ENCODE measurements at places on chromosomes 11 and 22. TPM values are rescaled to one million over a fixed set of nuclear protein-coding genes. Genes with fewer than 3 reads are reported as not detected.

The NLRP14 gene
- total RNA-seq: 0.10 TPM

The GRM5 gene
- not detected for total RNA-seq

The ABTB2 gene
- 11.4 TPM for total RNA-seq

The NCAM1 gene
- 2.8 TPM for total RNA-seq

The B4GALNT4 gene
- total RNA-seq: 0.28 TPM

The DKK3 gene
- 5.5 TPM for total RNA-seq

The SCGB1D2 gene
- not detected for total RNA-seq
